ENCODE measurements at places on chromosomes 7 and 10.

DNA sequence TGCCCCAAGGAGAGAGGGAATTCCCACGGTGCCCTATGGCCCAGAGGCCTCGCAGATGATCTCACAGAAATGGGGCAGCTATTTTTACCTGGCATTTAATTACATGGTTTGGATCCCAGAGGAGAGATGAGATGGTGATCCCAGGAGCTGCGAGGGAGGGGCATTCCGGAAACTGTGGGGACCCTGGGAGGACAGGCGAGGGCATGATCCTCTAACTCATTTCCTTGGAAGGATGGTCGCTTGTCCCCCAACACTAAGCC is 9.4 kb downstream of the SH2B2 start:
- DNase-seq: no peak

- no peak for DNase-seq
Measured at GRCh38 chr10:79413196-79413595, 32.2 kb downstream of the ZCCHC24 start.

DNA sequence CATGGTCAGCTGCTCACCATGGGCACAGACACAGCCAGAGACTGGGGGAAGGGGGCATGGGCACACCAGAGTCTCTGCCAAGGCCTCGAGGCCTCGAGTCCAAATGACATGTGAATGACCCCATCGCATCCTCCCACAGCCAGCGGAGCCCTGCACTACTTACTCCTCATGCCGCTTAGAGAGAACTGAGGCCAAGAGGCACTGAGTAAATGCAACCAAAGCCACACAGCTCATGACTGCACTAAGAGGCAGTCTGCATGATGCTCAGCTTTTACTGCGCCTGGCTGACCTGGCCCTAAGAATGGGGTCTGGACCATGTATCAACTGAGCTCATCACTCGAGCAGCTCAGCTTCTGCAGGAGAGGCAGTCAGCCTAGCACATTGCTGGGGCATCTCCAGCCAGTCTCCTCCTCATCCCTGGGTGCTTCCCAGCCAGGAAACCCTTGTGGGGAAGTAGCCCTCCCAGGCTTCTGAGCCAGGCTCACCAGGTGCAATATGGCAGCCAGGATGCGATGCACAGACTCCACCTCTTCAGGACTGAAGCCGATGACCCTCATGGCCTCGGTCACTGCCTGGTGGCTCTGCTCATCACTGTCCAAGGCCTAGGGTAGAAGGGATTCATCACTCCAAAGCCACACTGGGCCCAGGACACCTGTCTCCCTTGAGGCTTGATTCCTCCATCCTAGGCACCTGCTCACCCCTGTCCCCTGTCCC is 7.5 kb downstream of the MYO1G start:
- DNase-seq: no peak

- DNase-seq: no peak
Measured at GRCh38 chr10:131088619-131089018, 222.9 kb downstream of the TCERG1L start.

DNA sequence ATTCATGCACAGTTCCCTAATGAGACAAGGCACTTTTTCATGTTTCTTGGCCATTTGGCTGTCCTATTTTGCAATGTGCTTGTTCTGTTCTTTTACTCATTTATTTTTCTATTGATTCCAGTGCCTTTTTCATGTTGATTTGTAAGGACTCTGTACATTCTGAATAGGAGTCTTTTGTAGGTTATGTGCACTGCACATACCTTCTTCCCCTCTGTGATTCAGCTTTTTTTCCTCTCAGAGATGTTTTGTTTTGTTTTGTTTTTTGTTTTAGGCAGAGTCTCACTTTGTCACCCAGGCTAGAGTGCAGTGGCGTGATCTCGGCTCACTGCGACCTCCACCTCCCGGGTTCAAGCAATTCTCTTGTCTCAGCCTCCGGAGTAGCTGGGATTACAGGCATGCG is 59.7 kb downstream of the KCNH2 start:
- DNase-seq: no peak

GRCh38 chr7:66013938-66014337 is 31.9 kb upstream of the GUSB start:
- no peak for DNase-seq

All from stimulated activated CD4-positive, alpha-beta T cell treated with anti-CD3 and anti-CD28 coated beads, Interleukin-12 subunit alpha, Interleukin-12 subunit beta, amount 100 ng/mL, for 24 hours (primary cell).